ENCODE measurements at places on chromosomes 1 and 21. TPM values are rescaled to one million over a fixed set of nuclear protein-coding genes. Genes with fewer than 3 reads are reported as not detected.

DNA sequence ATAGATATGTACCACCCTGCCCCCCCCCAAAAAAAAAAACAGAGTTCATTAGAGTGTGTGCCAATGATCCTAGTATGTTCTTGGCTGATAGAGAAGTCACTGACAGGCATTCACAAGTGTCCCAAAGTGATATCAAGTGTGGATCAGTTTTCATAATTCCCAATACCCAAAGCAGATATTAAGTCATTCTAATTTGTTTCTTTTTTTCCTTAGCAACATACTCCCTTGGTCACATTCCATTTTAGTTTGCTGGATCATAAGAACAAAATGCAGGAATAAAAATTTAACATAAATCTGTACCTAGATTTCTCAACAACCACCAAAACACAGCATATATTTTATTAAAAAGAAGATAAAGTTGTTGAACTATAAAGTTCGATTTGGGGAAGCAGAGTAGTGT, 129.8 kb upstream of the PALMD start:
- DNase-seq: no peak

Gene ZC3H12A
- 3.0 TPM for total RNA-seq

DNA sequence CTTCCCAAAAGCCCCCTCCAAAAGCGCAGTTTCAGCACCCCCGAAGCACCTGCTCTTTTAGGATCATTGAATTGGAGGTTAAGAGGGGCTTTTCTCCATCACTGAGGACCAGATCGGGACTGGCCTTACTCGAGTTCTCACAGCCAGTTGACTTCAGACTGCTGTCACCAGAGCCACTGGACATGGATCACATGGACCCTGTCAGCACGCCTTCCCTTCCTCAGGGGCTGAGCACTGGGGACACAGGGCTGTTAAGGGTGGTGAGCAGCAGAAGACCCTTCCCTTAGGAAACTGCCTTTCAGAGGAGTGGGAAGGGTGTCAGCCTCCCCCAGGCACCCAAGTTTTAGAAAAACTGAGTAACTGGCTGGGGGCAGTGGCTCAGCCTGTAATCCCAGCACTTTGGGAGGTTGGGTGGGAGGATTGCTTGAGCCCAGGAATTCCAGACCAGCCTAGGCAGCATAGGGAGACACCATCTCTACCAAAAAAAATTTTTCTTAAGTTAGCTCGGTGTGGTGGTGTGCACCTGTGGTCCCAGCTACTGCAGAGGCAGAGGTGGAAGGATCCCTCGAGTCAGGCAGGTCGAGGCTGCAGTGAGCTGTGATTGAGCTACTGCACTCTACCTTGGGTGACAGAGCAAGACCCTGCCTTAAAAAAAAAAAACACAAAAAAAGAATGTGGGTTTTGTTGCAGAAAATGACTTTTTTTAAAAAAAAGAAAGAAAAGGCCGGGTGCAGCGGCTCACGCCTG, 584 bp upstream of the FGR start:
- no peak for DNase-seq

- no peak for DNase-seq
Observed at GRCh38 chr1:234561319-234561718, 48.7 kb downstream of the IRF2BP2 start.

- DNase-seq: no peak
Observed at GRCh38 chr1:34871443-34872132, 12.0 kb upstream of the SMIM12 start.

Gene AGMAT
- 58.0 TPM for total RNA-seq

DNA sequence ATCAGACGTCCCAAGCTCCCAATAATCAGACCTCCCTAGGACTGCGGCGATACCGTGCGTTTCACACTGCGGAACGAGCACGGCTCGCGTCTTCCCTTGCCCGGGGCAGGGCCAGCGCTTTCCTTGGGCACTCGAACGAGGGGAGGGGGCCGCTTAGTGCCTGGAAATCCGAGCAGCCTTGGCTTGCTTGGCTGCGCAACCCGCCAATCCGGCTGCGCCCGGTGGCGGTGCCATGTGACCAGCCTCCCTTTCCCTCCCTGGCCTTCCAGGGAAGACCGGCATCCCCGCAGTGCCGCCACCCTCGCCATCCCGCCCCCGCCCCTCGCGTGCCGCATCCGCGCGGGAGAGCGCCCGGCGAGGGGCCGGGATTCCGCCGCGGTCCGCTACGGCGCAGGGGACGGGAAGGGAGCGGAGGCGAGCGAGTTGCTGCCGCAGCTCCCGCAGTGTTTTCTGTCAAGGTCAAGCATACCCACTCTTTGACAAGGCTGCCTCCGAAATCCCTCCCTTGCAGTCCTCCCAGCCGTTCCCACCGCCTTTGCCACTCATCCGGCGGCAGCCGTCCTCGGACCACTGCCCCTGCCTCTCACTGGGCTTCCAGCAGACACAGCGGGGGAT, 8.3 kb upstream of the RNF19B start:
- no peak for DNase-seq

Gene OR2T2
- not detected for total RNA-seq

Gene KIRREL1
- 2.2 TPM for total RNA-seq

GRCh38 chr21:35048183-35048601, 910 bp downstream of the RUNX1 start:
- DNase-seq: no peak

DNA sequence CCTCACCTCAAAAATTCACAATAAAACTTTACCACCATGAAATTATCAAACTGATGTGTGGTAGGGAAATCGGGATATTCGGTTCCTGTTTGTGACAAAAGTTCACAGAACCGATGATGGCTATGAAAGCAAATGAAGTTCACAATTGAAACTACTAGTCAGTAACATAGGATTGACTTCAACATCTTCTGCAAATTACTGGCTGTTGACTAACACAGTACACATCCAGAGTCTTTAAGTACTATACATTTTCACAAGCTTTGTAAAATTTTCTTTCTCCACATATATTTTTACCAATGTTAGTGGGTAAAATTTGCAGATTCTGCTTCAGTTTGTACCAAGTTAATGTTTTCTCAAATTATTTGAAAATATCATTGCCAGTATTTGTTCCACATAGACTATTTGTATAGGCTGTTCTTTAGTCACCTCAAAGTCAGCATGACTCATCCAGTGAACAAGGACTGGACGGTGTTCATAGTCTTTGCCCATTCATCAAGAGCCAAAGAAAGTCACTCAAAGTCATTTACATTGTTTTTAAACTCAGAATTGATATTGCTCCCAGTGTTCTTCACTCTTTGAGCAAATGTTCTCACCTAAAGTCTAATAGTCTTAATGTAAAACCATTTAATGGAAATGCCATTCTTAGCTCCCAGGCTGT, 213.4 kb downstream of the USP25 start:
- no peak for DNase-seq

GRCh38 chr21:42145569-42146272, 73.2 kb upstream of the ABCG1 start:
- peak; percentile 63 for DNase-seq

DNA sequence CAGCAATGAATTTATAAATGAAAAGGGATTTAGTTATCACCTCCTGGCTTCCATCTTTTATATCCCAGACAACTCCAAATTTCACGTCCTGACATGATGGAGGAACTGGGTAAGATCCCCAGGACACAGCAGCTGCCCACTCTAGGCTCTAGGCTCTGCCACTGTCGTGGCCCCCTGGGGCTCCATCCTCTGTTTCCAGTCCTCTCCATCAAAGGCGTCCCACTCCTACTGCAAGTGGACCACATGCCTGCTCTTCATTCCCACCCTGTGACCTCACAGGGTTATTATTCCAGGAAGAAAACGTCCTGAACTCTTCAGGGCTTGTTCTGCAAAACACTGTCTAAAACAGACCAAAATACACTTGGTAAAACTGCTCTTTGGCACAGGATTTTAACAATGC, 11.9 kb downstream of the URB1 start:
- no peak for DNase-seq

GRCh38 chr21:46018615-46019014, 37.0 kb downstream of the COL6A1 start:
- DNase-seq: no peak

DNA sequence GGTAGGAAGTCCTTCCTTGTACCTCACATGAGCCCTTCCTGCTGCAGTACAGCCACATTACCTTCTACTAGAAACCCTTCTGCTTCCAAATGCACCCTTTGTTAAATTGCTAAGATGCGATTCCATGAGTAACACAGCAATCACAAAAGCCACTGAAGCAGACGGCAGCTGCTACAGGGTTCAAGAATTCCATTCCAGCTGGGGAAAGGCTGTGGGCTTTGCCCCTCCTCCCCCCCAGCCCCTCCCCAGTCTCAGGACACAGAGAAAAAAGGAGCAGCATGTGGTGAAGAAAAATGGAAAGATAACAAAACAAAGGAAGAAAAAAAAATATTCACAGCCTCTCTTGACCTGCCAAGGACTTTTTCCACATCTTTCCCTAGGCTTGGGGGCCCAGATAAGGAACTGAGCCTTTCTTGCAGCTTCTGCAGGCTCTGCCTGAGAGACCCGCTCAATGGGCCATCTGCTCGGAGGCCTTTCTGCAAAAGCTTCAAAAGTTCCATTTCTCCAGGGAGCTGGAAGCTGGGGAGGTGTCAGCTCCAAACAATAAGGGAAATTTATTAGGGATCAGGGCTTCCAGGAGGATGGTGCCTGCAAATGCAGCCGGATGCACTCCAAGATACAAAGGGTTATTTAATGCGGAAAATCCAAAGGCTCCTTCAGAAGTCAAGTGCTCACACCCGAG, 72.1 kb downstream of the SYT2 start:
- DNase-seq: no peak

- peak; percentile 92 for DNase-seq
Observed at GRCh38 chr21:43866659-43867331, 1.8 kb downstream of the AGPAT3 start.

DNA sequence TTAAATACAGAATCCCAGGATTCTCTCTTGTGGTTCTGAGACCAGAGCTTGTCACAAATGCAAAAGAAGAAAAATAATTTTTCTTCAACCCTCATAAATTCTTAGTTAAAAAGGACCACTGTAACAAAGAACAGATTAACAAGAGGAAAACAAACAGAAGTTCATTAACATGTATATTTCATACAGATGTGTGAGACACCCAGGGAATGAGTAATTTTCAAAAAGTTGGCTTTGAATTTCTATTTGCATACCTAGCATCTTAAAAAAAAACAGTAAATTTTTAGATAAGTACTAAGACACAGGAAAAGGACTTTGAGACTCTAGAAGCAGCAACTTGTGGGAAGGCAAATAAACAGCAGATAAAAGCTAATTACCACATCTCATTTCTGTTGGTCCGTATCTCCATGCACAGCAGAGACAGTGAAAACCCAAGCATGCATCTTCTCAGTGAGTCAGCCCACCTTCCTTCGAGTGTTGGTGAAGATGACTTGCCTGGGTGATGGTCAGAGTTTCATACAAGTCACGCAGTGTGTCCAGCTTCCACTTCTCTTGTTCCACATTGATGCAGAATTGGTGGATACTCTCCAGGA, 399.9 kb upstream of the ADAMTS5 start:
- no peak for DNase-seq

DNA sequence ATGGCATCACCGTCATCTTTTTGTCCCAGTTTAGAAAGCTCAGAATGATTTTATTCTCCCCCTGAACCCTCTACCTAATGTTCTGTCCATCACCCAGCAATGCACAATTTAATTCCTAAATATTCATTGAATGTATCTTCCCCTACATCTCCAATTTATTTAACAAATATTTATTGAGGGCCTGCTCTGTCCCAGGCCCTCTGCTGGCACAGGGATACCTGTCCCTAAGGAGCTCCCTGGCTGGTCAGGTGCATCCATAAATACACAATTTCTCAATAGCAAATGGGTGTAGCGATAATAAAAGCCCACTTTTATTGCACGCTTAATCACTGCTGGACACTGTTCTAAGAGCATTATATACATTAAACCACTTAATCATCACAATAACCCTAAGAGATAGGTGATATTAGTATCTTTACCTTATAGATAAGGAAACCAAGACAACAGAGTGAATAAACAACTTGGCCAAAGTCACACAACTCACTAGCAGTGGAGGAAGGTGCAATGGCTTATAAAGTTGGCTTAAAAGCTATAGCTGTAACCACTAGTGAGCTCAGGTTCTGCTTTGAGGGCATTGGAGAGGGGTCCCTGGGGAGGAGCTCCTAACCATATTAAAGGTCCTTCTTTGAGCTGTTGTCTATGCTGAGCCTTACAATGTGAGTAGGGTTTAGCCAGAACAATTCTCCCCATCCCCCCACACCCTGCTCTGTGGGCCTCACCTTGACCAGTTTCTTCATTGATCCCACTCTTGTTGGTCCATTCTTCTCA, 126.3 kb upstream of the JUN start:
- no peak for DNase-seq

DNA sequence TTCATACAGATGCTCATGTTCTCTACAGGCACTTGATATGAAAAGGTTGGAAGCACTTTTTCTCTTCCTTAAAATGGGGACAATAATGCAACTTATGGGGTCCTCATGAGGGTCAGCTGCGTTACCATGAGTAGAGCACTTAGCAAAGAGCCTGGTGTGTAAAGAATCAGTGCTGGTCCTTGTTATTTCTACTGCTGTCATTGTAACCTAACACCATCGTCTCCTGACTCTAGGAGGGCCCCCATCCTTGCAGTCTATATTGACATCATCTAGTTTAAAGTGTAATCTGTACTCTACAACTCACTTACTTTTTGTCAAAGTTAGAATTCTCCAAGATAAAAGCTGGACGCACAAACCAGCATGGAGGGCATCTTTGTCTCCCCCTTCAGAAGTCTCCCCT, 2.4 kb downstream of the CAPN9 start:
- DNase-seq: no peak

GRCh38 chr1:211356723-211357407, 30.2 kb downstream of the TRAF5 start:
- DNase-seq: no peak

GRCh38 chr1:15761366-15762128, 3.0 kb downstream of the FBLIM1 start:
- no peak for DNase-seq

Gene KCNH1
- total RNA-seq: 0.08 TPM

Gene AVPR1B
- not detected for total RNA-seq

- DNase-seq: no peak
Observed at GRCh38 chr1:6991266-6991665, 206.0 kb downstream of the CAMTA1 start.

Gene PTPN7
- total RNA-seq: 0.86 TPM

Gene BNIPL
- total RNA-seq: 1.6 TPM

GRCh38 chr1:183694755-183695154, 41.6 kb upstream of the APOBEC4 start:
- DNase-seq: no peak

- no peak for DNase-seq
Observed at GRCh38 chr1:15489052-15489736, 13.3 kb downstream of the CELA2B start.

Gene ANXA9
- 9.3 TPM for total RNA-seq

GRCh38 chr1:31931593-31932225, 6.5 kb downstream of the PTP4A2 start:
- DNase-seq: no peak

- no peak for DNase-seq
Observed at GRCh38 chr1:96554364-96554763, 167.2 kb upstream of the PTBP2 start.

Measured in left lobe of liver (tissue), 2 donors.